Stimulated activated CD4-positive, alpha-beta T cell treated with anti-CD3 and anti-CD28 coated beads, Interleukin-1b, Interleukin-23, amount 100 ng/mL, for 1 hour (primary cell): ENCODE measurements at places on chromosomes 5 and 9.

- no peak for DNase-seq
Measured at GRCh38 chr5:80231243-80231642, 24.6 kb downstream of the SERINC5 start.

GRCh38 chr5:66828046-66828547 lies 231.9 kb downstream of the MAST4 start:
- DNase-seq, result no peak

- no peak for DNase-seq
Measured at GRCh38 chr5:119382169-119382568, 26.4 kb downstream of the TNFAIP8 start.

- DNase-seq, result no peak
Measured at GRCh38 chr5:142353071-142353472, 28.3 kb upstream of the SPRY4 start.

- no peak for DNase-seq
Measured at GRCh38 chr9:118459913-118460312, 755.7 kb downstream of the TLR4 start.

DNA sequence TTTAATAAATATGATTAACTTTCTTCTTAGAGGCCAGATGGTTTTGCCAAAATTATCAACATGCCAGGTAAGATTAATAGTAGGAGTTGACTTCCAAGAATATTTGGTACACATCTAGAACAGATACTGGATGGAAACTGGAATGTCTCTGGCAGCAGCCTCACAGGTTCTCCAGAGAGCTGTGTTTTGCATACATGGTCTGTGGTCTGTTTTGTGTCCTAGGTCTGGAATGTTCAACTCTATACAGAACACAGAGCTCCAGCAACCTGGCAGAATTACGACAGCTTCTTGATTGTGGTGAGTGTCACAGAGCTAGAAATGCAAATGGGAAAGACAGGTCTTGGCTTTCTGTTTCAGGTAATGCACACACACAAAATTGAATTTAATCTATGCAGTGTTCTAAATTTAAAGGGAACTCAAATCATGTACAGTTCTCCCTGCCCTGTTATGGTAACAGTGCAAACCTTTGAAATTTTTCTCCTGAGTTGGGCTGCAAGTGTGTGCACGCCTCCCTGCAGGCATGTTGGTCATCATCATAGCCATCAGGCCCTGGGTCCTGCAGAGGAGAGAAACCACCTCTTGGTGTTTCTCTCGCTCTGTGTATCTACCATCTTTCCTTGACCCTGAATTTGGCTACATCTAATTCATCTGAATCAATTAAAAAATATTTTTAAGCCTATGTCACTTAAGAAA lies 58.3 kb downstream of the PIK3R1 start:
- DNase-seq, result no peak

GRCh38 chr9:31005086-31005665 lies 1379.3 kb upstream of the ACO1 start:
- no peak for DNase-seq

DNA sequence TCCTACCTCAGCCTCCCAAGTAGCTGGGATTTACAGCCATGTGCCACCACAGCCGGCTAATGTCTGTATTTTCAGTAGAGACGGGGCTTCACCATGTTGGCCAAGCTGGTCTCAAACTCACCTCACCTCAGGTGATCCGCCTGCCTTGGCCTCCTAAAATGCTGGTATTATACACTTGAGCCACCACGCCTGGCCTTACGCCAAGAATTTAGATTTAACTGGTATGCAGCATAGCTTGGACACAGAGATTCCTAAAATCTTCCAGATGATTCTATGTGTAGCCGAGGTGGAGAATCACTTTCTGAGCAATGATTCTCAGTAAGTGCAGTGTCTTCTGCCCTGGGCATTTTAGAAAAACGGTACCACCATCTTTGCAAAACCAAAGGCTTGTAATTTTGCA lies 74.1 kb downstream of the HABP4 start:
- no peak for DNase-seq

GRCh38 chr9:27800159-27800558 lies 226.9 kb upstream of the C9orf72 start:
- no peak for DNase-seq

GRCh38 chr9:116687754-116688135 lies 640 bp downstream of the TRIM32 start:
- no peak for DNase-seq

DNA sequence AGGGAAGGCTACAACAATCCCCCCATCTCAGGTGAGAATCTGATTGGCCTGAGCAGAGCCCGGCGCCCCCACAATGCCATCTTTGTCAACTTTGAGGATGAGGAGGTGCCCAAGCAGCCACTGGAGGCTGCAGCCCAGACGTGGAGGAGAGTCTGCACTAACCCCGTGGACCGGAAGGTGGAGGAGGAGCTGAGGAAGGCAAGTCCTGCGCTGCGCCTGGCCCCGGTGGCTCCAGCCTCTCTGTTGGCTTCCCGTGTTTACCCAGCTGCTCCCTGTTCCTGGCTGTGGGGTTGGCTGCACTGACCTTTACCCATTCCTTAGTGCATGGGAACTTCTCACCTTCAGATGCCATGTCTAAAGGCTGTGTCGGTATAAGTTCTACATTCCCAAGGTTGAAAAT lies 11.0 kb upstream of the CEL start:
- no peak for DNase-seq

DNA sequence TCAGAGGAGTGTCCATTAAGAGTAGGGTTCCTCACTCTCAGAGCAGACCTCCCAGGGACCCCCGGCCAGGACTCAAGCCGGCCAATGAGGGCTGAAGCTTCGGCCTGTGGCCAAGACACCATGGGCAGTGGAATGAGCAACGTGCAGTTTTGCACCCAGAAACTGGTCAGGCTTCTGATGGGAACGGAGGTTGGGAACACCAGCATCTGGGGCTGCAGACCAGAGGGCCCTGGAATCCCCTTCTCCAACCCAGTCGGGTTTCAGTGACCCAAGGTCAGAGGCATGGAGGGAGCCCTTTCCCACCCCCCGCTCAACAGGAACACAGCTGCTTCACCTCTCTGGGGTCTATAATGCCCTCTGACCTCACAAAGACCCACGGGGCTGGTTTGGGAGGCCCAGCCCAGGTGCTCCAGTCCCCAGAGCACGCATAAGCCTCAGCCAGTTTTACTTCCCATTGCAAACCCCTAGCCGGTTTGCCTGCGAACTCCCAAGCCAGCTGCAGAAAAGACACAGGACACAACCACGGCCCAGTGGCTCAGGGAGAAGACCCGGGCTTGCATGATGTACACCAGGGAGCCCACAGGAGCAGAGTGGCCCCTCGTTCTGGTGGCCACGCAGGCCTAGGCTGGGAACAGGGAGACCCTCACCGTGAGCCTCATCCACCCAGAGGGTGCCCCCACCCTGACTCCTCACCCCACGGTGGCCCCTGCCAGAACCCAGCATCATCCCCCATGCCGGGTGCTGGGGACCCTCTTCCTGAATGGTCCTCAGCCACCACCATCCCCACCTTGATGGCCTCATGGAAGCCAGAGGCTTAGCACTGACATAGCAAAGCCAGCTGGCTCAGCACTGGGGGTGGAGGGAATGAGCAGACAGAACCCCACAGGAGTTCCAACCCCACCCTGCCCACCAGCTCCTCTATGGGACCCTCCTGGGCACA lies 30.6 kb downstream of the VAV2 start:
- DNase-seq, result no peak

- DNase-seq, result no peak
Measured at GRCh38 chr9:124621371-124622328, 114.5 kb upstream of the NR5A1 start.

DNA sequence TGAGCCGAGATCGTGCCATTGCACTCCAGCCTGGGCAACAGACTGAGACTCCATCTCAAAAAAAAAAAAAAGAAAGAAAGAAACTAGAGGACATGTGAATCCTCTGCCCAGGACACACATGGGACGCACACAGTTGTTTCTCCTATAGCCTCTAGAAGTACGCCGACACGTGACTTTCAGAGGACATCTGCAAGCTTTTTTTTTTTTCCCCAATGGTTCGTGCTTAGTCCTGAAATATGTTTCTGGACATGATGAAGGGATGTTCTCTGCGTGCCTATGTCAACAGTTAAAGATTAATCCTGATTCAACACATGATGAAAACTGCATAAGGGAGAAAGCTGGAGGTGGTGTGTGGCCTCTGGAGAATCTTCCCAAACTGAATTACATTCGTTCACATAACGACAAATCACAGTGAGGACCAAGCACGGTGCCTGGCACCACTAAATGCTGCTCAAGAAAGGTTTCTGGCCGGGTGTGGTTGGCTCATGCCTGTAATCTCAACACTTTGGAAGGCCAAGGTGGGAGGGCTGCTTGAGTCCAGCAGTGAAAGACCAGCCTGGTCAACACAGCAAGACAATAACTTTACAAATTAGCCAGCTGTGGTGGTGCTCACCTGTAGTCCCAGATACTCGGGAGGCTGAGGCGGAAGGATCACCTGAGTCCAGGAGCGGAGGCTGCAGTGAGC lies 9.8 kb downstream of the COL23A1 start:
- no peak for DNase-seq

- no peak for DNase-seq
Measured at GRCh38 chr9:13939134-13939533, 374.8 kb downstream of the NFIB start.

DNA sequence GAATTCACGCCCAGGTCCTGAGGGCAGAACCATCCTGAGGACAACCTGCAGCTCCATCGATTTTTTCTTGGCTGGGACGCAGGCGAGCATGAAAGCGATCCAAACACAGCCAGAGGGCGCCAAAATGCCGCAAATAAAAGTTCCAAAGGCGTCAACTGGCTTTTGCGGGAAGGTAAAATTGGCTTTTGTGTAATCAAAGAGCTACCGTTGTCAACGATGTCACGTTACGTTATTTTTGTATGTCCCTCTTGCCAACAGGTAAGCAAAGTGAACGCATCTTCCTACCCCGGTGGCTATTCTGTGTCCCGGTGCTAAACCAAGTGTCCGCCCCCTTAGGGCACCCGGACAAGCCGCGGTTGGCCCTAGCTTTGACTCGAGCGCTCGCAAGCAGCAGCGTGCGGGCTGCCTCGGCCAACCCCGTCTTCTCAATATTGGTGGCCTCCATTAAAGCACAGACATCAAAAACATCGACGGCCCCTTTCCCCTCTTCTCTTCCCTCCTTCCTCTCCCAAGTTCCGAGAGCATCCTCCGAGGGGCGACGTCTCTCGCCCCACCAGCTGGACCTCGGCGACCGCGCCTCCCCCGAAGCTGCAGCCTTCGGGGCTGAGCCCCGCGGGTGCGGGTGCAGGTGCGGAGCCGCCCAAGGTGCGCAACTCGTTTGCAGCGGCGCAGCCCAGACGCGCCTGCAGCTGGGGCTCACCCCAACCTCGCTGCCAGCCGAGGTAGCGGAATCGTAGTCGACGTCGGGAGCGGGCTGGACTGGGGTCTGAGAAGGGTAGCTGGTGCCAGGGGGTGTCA lies 1.1 kb upstream of the BASP1 start:
- no peak for DNase-seq

- no peak for DNase-seq
Measured at GRCh38 chr5:117103703-117104102, 529.1 kb upstream of the SEMA6A start.

DNA sequence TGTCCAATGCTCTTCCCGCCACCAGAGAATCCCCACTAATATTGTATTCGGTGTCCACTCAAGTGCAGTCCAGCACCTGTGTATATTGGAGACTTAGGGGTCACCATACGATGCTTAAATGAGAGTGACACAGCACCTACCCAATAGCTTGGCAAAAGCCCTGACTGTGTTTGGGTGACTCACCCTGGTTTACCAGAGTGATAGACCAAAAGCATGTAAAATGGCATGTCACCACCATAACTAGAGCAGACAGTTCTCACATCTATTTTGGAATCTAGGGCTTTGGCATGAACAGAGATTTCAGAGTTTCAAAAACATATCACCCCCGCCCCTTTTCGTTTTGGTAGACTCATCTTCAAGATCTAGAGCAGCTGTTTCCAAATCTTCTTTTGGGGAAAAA lies 217.3 kb upstream of the RASEF start:
- DNase-seq, result no peak

DNA sequence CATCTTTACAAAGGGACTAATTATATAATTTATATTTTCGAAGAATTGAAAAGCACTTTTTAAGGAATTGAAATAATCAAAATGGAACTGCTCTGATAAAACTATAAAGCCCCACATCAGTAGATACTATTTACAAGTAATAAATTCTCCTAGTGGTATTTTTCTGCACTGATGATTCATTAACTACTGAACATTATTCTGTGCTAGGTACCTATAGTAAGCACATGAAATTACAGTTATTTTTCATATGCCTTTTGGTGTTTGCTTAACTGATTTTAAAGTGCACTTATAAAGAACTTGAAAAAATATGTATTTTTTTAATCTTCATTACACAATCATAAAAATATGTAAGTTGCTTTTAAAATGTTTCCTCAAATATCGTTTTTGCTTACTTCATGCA lies 123.0 kb downstream of the MAN2A1 start:
- DNase-seq, result no peak

DNA sequence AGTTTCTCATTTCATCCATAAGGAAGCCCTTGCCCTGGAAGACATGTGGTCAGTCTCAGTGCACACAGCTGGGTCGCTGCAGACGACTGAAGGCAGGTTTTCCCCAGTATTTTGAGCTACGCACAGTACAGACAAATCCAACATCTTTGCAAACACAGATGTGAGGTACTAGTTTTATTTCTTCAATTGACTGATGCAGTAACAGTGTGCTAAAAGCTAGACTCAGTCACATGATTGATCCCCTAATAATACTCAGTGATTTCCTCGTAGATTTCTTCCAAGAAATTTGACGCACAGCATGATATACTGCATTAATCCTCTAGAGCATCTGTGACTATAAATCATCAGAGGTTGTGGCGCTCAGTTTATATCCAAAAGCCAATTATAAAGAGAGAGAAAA lies 346.1 kb downstream of the DIRAS2 start:
- no peak for DNase-seq

DNA sequence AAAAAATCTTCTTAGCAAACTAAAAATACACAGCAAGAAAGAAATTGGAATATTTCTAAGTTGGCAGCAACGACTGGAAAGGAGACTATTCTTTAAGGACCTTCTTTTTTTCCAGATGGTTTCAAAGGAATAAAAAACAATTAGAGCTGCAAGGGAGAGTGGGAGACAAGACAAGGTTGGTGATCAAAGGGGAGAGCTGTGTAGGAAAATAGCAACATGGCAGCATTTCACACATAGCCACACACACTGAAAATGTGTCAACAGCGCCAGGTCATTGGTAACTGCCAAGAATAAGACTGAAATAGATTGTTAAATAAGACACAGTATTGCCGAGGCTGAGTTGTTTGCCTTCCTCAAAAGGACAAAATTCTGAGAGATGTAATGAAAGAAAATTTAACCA lies 88.1 kb upstream of the TLE1 start:
- no peak for DNase-seq

- no peak for DNase-seq
Measured at GRCh38 chr5:148793261-148793660, 33.1 kb upstream of the ADRB2 start.

DNA sequence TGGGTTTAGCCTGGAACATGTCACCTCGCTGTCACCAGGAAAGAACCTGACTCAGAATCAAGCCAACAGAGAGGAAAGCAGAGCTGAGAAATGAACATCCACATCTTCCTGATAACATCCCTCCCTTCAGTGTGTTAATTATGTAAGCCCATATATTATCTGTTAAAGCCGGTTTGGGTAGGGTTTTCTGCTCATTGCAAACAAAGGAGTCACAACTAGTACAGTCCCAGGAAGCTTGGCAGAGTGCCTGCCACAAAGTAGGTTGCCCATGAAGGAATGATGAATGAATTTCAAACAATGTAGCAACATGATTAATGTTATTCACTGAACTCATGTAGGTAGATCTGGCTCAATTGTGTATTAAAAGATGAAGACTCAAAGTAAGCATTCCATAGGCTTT lies 10.4 kb upstream of the PPARGC1B start:
- no peak for DNase-seq

GRCh38 chr9:81589819-81590218 lies 99.5 kb downstream of the TLE1 start:
- DNase-seq, result no peak
